ENCODE measurements at places on chromosomes 1 and 21. TPM values are rescaled to one million over a fixed set of nuclear protein-coding genes. Genes with fewer than 3 reads are reported as not detected.

- peak; percentile 81 for DNase-seq
Measured at GRCh38 chr1:11731691-11732283, 4.1 kb upstream of the AGTRAP start.

- no peak for DNase-seq
Measured at GRCh38 chr1:89698020-89698560, 65.2 kb downstream of the LRRC8C start.

- no peak for DNase-seq
Measured at GRCh38 chr1:94865360-94865759, 45.2 kb downstream of the SLC44A3 start.

DNA sequence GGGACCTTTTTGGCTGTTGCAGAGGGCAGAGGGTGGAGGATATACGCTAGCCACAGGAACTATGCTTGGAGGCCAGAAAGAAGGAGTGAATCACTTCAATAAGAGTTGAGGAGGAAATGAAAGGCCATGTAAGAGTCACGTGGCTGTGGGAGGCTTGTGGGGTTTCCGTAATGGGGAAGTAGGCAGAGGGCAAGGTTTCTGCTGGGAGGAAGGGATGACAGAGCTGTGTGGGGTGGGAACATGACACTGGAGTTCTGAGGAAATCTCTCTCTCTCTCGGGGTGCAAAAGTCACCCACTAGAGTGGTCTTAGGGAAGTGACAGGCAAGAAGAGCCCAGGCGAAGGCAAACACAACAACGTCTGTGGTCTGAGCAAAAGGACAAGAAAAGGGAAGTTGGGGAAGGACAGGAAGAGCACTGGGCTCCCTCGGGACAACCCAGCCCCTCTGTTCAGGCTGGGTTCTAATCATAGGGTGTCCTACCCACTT is 3.9 kb upstream of the CD1C start:
- DNase-seq = peak; percentile 62

- no peak for DNase-seq
Measured at GRCh38 chr1:225471109-225471452, 43.2 kb upstream of the LBR start.

GRCh38 chr1:11882814-11883538 is 24.2 kb upstream of the NPPB start:
- no peak for DNase-seq

The CYP4A11 gene
- 0.36 TPM for total RNA-seq

- no peak for DNase-seq
Measured at GRCh38 chr1:84254703-84255238, 46.7 kb upstream of the SAMD13 start.

DNA sequence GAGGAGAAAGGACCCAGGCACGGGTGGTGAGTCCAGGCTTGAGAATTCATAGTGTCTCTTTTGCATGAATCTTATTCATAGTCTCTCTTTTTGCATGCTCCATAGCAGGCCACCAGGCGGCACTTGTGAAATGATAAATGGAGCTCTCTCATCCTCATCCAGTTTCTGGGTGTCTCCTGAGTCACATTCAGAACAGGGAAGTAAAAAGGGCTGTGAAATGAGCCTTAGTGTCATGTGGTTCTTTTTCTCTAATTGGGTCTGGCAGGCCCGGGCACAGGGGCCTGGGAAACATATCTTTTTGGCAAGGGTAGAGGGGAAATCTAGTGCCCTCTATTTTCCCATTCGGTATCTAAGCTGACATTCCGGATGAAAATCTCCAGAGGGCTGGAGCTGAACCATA is 19.1 kb upstream of the NCF2 start:
- DNase-seq = peak; percentile 78

DNA sequence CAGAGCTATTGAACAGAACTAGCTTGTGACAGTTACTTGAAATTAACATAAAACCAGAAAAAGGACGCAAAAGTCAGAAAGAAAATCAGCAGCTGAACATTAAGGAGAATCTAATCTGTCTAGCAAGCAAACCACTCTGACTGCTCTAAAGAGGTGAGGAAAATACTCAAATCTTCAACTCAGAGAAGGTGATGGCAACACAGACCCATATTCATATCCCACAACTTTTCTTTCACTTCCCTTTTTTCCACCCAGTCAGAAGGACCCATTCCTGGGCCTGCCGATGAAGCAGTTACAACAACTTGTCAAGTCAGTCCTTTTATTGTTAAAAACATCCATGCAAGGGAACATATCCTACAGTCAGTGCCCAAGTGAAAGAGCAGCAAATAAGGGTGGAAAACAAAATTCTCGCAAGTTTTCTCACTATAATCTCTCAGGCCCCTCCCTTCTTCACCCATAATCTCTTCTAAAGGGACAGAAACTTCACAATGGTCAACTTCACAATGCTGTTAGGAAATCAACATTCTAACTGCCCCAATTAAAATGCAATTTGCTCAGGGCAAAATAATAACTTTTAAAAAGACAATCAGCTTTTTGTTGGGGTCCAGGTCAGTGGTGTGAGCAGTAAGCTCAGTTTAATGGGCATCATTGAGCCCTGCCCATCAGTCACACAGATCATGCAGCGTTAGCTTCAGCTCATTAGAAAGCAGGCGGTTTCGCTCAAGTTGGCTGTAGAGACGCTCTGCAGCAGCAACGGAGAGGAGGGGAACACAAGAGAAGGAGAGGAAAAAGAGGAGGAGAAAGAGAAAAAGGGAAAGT is 3.6 kb upstream of the NUP210L start:
- DNase-seq = no peak

DNA sequence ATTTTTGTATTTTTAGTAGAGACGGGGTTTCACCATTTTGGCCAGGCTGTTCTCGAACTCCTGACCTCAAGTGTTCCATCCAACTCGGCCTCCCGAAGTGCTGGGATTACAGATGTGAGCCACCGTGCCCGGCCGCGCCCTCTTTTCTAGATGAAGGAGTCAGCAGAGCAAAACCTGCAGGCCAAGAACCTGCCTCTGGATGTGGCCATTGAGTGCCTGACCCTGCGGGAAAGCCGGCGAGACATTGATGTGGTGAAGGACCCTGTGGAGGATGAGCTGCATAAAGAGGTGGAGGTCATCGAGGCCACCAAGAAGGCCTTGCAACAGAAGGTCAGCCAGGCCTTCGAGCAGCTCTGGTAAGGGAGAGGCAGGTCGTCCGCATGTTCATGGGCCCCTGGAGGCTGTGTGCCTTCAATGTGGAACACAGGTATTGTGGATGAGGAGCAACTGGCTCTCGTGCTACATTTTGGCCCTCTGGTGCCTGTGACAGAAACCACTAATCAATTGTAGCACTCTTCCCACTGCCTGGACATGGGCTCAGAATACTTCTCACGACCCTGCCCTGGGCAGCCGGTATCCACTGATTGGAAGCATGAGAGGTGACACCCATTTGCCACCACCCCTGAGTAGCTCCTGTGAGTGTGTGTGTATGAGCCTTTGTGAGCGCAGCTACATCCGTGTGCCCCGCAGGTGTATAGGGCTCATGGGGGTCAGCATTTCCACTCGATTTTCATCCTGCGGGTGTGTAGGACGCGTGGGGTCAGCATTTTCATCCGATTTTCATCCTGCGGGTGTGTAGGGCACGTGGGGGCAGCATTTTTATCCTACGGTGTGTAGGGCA is 2.0 kb downstream of the TEKT2 start:
- no peak for DNase-seq

DNA sequence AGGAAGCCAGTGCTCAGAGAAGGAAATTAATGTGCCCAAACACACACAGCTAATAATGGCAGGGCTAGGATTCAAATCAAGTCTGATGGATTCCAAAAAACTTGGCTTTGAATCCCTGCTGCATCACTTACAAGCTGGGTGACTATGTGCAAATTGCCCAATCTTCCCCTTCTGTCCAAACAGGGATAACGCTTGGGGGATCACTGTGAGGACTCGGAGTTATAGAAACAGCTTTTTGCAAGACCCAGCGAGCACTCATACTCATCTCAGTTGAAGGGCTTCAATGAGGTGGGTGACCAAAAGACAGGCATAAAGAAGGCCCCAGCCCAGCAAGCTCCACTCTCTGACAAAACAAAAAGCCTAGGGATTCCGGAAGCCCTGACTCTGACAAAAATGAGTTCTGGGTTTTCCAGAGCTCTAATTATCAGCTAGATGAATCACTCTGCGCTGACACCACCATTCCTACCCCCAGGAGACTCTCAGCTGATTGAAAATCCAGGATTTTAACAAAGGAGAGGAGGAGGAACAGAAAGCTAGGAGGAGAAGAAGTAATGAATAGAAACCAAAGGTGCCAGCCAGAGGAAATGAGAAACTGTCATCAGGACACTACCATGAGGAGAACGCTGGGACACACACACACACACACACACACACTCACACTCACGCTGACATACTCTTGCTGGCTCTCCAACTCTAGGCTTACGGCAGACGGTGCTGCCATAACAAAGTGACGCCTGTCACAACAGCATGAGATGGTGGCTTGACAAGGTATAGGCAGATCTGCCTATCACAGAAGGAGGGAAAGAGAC is 1.6 kb upstream of the STK40 start:
- peak; percentile 62 for DNase-seq

GRCh38 chr1:242800521-242800920 is 276.0 kb upstream of the PLD5 start:
- DNase-seq = no peak

DNA sequence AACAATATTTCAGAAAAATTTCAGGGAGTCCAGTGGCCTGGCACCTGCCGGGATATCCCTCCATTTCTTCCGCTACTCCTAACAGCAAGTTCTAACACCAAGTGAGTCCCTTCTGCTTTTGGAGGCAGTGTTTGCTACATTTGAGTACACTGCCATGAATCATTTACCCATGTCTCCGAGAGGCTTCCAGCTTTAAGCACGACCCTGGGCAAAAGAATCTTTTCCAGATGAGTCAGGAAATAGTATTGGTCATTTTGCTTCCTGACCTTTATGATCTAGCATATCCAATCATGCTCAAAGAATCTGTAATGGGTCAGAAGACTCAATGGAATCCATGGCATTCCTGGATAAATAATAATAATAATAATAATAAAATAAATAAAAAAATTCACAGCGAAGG is 60.7 kb upstream of the FMN2 start:
- DNase-seq = no peak

The SLC16A4 gene
- total RNA-seq = 20.5 TPM

The NOTCH2NLA gene
- 102 TPM for total RNA-seq

- DNase-seq = no peak
Measured at GRCh38 chr1:980137-980571, 1.7 kb downstream of the PERM1 start.

The ADAMTS4 gene
- total RNA-seq = 75.9 TPM

The LEPR gene
- total RNA-seq = 138 TPM

The RNU1-1 gene
- 13,769 TPM for total RNA-seq

The VWA5B1 gene
- total RNA-seq = not detected

DNA sequence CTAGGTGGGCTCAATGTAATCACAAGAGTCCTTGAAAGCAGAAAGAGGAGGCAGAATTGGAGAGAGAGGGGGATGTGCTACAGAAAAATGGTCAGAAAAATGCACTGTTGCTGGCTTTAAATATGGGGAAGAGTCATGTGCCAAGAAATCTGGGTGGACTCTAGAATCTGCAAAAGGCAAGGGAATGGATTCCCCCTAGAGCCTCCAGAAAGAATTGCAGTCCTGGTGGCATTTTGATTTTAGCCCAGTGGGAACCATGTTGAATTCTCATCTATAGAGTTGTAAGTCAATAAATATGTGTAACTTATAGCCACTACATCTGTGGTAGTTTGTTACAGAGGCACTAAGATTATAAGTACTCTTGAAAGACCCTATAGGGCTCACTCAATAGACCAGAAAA is 210.3 kb downstream of the ASTN1 start:
- DNase-seq = no peak

GRCh38 chr1:34982820-34983376 is 2.2 kb downstream of the TMEM35B start:
- no peak for DNase-seq

- DNase-seq = peak; percentile 71
Measured at GRCh38 chr1:93613898-93614297, 67.7 kb downstream of the BCAR3 start.

DNA sequence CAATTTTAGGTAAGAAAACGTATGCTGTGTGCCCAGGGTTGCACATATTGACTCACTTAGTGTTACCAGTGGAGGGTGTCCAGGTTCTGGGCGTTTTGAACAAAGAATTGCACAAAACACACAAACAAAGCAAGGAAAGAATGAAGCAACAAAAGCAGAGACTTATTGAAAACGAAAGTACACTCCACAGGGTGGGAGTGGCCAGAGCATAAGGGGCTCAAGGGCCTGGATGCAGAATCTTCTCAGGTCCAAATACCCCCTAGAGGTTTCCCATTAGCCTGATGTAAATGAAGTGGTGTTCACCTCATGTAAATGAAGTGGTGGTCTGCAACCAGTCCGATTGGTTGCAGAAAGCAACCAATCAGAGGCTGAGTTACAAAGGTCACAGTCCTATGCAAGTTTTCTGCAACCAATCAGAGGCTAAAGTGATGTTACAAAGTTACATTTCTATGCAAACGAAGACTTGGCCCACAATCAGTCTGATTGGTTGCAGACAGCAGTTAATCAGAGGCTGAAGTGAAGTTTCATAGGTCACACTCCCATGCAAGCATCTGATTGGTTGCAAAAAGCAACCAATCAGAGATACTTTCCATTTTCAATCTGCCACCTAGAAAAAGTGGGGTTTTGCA is 228.3 kb downstream of the ST6GALNAC3 start:
- DNase-seq = no peak

- DNase-seq = no peak
Measured at GRCh38 chr1:43042773-43043457, 84.2 kb upstream of the SLC2A1 start.

GRCh38 chr1:46065405-46065804 is 67.0 kb downstream of the PIK3R3 start:
- DNase-seq = no peak

DNA sequence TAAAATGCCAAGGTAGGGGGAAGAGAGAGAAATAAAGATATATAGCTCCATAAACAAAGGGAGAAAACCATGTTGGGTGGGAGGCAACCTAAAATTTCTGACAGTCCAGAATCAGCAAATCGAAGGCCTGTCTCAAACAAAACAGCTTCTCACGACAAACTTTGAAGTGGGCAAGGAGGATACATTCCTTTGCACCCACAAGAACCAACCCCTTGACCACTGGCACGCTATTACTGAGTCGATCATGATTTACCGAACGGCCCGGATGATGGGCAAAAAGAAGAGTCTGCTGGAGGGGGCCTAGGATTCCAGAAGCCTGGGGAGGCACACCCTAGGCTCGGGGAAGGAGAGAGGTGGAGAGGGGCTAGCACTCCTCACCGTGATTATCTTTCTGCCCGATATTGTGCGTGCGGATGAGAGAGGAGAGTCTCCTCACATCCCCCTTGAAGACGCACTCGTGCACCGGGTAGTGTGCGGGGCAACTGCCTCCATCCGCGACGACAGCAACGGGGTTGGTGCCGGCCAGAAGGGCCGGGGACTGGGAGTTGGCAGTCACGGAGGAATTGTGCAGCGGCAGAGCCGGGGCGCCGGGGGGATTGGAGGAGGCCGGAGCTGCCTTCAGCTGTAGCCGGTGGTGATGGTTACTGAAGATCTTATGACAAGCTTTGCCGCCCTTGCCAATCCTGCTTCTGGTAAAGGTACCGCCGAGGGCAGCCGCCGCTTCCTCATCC is 756 bp downstream of the ANKRD13C start:
- DNase-seq = no peak

DNA sequence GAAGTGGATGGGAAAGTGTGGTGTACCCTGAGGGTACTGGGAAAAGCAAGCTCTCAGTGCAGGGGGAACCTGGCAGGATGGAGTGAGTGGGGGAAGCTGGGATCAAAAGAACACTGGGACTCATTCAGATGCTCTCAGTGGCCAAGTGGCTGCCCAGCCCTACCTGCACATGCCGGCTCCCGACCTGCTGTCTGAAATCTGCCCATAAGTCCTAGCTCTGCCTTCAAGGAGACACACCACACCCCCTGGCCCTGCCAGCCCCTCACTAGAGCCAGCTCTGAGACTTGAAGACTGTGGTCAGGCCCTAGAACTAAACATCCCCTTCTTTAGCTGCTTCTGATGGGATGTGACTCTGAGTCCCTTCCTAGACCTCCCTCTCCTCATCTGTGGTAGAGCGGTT is 2.2 kb downstream of the TMEM54 start:
- DNase-seq = no peak

The NEXN gene
- total RNA-seq = 10.6 TPM
